Kidney tubule cell (primary cell): ENCODE measurements at places on chromosomes 4 and X.

GRCh38 chr4:7967501-7968261 lies 28.0 kb upstream of the AFAP1 start:
- peak; percentile 26 for DNase-seq

DNA sequence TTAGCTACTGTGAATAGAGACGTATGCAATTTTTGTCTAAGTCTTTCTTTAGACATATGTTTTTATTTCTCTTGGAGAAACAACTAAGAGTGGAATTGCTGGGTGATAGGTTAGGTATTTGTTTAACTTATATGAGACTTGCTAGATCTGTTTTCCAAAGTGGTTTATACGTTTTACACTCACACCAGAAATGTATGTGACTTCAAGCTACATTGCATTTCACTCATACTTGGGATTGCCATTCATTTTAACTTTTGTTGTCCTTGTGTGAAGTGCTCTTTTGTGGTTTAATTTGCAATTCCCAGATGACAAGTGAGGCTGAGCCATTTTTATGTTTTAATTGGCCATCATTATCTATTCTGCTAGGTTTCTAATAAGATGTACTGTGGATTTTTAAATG lies 817.2 kb downstream of the GLUD2 start:
- no peak for DNase-seq

- DNase-seq, result peak; percentile 90
Observed at GRCh38 chr4:39706334-39706733, 8.4 kb downstream of the UBE2K start.

DNA sequence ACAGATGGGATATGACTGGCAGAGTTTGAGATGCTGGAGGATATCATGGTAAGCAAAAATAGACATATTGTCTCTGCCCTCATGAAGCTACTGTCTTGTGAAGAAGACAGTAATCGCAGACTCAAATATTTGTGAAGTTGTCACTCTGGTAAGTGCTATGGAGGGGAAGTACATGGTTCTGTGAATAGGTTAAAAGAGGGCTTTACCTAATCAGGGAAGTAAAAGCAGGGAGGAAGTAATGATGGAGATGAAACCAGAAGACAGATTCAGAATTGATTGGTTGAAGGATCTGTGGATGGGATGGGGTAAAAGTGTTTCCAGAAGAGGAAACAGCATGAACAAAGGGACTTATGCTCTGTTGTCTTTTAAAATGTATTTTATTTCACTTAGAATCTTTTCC lies 19.3 kb upstream of the MAGED1 start:
- DNase-seq, result no peak

DNA sequence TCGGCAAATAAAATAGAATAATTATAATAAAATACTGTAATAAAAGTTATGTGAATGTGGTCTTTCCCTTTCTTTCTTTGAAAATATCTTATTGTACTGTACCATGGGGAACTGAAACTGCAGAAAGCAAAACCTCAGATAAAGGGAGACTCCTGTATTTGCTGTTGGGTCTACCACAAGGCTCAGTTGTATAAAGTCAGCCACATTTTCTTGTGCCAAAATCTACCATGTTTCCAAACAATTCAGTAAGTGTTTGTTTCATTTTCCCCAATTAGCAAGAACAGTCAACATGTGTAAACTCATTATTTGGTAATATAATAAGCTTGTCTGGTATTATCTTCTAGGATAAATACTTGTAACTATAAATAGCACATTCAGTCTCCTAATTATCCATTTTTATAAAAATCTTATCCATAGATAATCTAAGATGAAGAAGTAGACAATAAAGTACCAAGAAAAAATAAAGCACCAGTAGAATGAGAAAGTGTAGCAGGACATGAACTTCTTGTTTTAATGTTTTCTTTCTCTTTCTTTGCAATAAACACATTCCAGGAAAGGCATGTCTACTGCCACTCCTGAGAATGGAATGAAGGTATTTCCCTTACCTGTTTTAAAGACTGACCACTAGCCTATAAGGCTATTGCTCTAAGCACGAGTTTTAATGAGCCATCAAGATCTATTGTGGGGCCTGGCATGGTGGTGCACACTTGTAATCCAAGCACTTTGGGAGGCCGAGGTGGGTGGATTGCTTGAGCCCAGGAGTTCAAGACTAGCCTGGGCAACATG lies 15.0 kb upstream of the OTUD4 start:
- DNase-seq, result peak; percentile 57

GRCh38 chrX:15398874-15399273 lies 14.7 kb upstream of the VEGFD start:
- DNase-seq, result no peak

DNA sequence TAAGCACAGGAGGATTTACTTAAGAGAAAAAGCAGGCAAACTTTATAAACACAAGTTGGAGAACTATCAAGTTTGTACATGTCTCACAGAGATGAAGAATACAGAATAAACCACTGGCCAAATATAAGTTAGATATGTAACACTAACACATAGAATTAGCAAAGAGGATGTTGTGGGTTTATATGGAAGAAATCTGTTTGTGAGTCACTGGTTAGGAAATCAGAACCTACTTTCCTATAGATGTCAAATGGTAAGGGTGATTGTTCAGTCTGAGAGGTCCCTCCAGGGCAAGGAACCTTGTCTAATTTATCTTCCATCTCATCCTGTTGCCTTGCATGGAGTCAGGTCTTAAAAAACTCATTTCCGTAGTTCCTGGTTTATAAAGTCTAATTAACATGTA lies 14.8 kb upstream of the ART3 start:
- DNase-seq, result no peak

DNA sequence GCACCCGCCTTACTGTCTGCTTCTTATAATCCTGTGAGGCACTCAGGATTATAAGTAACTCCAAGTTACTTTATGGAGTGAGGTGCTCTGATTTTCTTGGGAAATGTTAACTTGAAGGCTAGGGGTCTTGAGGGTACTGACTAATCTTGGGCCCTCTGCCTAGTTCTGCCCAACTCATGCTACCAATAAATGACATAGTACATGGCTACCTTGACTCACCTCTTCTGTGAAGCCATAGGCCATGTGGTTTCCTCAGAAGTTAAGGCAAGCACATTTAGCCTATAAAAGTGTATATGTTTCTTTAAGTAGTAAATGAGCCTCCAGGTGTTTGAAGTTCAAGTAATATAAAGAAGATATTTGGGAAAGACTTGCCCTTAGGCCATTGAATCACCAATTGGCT lies 99.8 kb upstream of the CASK start:
- DNase-seq, result no peak

DNA sequence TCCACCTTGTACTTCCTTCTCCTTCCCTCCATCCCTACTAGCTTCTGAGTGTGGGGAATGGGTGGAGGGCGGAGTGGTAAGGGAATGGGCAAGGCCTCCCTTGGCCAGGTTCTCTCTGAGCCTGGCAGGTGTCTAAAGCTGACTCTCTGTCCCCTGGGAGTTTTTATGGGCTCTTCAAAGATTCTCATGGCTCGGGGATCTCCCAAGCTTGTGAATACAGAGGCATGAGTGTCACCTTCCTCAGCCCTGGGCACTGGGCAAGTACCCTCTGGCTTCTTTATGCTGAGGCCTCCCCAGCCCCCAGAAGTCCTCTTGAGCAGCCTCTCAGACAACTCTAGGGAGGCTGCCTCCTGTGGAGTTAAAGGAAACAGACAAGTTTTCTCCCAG lies 32.5 kb upstream of the DDX3X start:
- no peak for DNase-seq

DNA sequence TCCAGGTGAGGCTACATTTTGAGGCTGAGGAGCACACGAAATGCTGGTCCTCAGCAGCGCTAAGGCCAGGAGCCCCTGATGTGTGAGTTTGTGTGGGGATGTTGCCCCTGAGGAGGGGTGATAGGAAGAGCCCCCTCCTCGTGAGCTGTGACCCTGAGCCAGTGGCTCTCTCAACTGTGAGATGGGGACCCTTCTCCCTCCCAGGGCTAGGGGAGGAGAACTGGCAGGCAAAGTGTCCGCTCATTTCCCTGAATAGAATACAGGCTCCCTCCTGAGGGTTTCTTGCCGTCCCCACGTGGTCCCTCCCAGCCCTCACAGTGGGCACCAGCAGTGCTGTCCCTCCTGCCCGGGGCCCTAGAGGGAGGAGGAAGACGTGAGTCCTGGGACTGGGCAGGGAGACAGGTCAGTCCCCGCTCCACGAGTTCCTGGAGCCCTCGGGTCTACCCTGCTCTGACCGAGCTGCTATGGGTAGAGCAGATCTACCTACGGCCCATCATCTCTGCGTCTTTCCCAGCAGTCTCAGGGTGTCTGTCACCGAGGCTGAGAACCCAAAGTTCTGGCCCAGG lies 21.0 kb upstream of the TBC1D14 start:
- no peak for DNase-seq

- no peak for DNase-seq
Observed at GRCh38 chr4:73193659-73194058, 64.9 kb downstream of the ANKRD17 start.

DNA sequence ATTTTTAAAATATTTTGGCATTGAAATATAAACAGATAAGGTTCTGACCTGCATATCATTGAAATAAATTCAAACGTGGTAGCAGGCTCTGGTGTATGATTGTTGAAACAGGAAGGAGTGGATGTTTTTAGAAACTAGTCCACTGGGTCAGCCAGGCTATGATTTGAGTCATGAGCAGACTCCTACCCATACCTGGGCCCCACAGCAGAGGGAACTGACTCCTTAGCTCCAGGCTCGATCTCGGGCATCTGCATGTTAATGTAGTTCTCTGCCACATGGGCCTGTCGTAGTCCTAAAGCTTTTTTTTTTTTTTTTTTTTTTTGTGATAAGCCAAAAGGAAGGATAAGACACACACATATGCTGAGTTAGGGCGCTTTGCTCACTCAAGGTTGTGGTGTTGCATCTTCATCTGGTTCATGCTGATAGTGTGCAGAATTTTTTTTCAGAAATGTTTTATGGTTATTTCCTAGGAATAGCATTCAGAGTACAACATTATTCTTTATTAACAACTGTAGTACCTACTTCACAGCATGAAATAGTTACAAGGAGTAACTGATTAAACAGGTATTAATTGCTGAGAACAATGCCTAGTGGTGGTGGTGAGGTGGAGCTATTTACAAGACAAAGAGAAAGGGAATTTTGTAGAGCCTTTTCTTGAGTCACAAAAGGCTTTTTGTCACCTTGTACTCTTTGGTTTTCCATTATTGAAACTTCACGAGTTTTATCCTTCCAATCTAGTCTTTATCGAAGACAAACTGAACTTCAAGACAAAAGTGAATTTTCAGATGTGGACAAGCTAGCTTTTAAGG lies 27.3 kb downstream of the OFD1 start:
- DNase-seq, result peak; percentile 14

GRCh38 chrX:151816934-151817333 lies 82.4 kb downstream of the CNGA2 start:
- DNase-seq, result no peak

- DNase-seq, result peak; percentile 73
Observed at GRCh38 chrX:150365051-150365989, 2.2 kb downstream of the MAMLD1 start.

GRCh38 chr4:67892905-67893304 lies 9.1 kb upstream of the TMPRSS11D start:
- no peak for DNase-seq

DNA sequence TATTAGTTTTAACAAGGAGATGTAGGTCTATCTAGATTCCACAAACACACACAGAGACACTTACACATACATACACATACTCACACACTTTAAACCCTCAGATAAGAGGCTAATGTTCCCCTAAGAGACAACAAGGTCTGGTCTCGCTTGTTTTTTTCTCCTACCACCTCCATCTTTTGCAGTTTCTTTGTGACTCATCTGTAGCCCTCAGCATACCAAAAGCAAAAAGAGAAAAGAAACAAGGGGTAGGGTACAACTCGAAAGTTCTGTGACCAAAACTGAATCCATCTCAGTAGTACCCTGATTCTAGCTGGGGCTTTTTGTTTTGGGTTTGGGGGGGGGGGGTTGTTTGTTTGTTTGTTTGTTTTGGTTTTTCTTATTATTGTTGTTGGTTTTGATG lies 12.2 kb upstream of the EXOSC9 start:
- no peak for DNase-seq

DNA sequence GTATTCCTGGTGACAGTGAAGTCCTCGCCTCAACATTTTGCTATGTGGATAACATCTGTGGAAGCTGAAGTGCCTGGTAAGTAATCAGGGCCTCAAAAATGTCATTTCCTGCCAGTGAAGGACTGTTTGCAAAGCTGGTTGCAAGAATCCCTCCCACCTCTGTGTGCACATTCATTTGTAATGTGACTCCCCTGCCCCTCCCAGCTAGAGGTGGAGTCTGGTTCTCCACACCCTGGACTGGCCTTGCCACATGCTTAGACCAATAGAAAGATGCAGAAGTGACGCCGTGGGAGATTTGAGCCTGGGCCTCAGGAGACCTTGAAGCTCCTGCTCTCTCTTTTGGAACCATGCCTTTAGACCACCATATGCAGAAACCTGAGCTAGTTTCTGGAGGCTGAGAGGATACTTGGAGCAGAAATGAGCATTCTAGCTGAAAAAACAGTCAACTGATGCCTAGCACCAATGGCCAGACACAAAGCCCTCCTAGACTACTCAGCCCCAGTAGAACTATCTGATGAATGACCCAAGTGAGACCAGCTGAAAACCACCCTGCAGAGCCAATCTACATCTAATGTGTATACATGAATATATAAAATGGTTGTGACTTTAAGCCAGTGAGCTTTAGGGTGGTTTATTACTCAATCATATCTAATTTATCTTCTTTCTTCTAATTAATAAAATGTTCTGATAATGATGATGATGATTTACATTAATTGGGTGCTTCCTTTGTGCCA lies 47.8 kb upstream of the CRMP1 start:
- peak; percentile 19 for DNase-seq
